ENCODE measurements at places on chromosomes 7 and 10.

- DNase-seq: no peak
These were observed 136.7 kb downstream of the NEURL1 start for GRCh38 chr10:103630156-103630555.

DNA sequence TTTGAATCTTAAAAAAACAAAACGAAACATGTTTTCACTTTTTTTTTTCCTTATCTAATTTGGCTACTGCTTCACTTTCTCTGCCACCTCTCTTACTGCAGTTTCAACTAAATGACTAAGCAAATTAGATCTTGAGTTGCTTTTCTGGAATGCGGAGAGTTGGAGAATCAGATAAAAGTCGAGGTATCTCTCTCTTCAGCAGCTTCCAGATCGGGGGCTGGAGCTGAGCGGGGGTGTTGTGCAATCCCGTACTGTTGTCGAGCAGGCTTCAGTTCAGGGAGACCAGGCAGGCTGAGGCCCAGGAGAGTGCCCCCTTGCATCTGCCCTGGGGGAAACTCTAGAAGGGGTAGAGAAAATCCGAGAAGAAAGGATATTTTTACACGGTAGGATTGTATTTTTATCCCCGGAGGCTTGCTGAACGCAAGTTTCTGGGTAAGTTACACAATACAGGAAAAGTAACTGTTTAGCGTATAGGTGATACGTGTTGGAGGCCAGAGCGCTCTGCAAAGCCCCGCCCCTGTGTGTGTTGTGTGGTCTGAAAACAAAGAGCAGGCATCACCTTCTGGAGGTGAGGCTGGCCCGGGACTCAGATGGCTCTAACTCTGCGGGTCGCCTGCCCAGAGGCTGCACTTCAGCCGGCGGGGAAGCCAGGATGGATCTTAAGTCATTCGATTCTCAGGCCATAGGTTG is 116.6 kb downstream of the KLF6 start:
- peak; percentile 43 for DNase-seq

- peak; percentile 61 for DNase-seq
These were observed 744 bp downstream of the TRIP6 start for GRCh38 chr7:100867776-100868485.

- DNase-seq: peak; percentile 71
These were observed 68.1 kb upstream of the FOXK1 start for GRCh38 chr7:4613846-4614548.

DNA sequence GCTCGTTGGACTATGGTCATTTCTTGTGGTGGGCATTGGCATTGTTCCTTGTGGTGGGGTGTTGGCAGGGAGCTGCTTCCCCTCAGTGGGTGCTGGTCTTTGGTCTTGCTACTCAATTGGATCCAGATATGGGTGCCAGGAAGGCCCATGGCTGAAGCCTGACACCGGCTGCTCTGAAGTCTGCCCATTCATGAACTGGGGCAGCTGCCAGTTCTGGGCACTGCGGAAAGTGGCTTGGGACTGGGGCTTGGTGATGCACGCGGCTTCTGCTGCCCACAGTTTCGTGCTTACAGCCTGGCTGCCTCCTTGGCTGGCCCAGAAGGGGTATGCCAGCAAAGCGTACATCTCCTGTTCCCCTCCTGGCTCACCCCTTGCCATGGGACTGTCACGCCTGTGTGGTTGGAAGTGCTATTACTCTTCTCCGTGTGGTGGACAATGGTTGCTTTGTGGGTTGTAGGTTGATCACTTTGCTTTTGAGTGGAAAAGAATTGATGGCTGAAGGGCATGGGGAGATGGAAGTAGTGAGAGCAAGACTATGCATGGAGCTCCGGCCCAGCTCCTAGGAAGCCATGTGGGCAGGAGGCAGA is 54.7 kb downstream of the ADAMTS14 start:
- no peak for DNase-seq

GRCh38 chr10:13991353-13991752 is 339.4 kb downstream of the FRMD4A start:
- DNase-seq: no peak

GRCh38 chr7:155629171-155629570 is 15.3 kb upstream of the RBM33 start:
- DNase-seq: no peak

DNA sequence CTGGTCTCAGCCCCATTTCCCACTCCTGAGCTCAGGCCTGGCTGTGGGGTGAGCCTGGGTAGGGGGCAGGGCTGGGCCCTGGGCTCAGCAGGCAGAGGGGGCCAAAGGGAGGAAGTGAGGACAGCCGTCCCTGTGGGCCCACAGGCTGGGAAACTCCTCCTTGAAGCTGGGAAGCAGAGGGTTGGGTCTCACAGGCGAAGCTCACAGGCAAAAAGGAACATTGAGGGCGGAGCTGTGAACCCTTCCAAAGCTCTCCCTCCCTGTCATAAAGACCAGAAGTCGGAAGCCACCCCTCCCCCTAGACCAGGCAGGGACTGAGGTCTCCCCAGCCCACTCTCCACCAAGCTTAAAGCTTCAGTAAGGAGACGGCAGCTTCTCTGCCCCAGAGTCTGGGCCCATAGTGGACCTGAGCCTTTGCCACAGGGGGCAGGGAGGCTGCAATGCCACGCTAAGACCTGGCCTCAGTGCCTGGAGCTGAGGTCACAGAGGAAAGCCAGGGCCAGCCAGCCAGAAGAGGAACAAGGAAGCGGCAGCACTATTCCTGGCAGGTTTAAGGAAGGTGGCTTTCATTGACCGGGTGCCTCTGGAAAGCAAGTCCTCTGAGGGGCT is 1.0 kb upstream of the KCP start:
- DNase-seq: peak; percentile 52

GRCh38 chr10:32367793-32368453 is 21.0 kb upstream of the EPC1 start:
- peak; percentile 64 for DNase-seq

DNA sequence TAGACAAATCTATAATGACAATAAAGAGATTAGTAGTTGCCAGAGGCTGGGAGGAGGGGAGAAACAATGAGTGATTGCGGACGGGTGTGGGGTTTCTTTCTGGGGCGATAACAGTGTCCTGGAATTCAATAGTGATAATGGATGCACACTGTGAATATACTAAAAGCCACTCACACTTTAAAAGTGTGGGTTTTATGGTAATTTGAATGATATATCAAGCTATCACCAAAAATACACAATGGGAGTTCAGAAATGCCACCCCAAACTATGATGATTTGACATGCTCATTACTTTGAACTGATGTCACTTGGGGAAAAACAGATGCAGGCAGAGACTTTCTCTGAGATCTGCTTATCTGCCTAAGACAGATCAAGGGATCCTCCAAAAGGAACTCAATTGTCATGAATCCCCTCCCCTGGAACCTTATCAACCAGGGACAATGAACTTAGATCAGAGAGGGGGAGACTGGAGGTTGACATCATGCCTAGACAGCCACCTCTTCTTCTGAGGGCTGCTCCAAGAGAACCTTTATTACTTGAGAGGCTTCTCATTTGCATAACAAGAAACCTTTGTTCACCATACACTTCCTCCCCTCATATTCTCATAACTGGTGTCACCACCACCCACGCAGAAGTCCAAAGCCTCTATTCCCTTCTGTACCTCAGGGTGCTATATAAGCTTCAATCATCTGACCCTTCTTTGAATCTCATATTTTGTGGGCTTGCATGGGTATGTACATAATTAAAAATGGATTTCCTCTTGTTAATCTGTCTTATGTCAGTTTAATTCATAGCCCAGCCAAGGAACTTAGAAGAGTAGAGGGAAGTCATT is 14.8 kb upstream of the ZC3HAV1 start:
- DNase-seq: no peak

DNA sequence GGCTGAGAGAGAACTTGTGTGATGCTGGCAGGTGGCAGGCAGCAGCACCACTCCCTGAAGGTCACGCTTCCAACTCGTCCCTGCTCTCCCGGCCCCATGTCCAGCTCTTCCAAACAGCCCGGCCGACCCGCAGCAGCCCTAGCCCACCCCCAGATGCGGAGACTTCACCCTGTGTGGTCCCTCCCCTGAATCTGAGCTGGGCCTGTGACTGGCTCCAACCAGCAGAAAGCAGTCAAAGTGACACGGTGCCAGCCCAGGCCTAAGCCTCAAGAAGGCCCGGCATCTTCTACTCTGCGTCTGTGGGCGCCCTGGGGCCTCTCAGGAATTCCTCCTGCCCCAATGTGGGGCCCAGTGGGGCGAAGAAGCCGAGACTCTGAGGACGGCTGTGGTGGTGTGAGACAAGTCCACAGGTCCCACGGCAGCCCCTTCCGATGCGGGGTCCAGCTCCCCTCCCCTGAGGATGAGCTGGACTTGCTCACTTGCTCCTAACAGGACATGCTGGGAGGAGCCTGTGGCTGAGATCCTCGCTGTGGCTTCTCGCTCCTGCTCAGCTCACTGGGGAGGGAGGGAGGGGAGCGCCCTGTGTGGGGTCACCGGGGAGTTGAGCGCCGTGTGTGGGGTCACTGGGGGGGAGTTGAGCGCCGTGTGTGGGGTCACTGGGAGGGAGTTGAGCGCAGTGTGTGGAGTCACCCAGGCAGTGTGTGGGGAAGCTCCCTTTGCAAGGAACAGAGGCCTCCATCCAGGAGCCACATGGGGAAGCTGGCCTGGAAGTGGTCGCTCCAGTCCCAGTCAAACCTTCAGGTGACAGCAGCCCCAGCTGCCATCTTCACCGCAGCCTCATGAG is 9.5 kb downstream of the STK32C start:
- DNase-seq: no peak

DNA sequence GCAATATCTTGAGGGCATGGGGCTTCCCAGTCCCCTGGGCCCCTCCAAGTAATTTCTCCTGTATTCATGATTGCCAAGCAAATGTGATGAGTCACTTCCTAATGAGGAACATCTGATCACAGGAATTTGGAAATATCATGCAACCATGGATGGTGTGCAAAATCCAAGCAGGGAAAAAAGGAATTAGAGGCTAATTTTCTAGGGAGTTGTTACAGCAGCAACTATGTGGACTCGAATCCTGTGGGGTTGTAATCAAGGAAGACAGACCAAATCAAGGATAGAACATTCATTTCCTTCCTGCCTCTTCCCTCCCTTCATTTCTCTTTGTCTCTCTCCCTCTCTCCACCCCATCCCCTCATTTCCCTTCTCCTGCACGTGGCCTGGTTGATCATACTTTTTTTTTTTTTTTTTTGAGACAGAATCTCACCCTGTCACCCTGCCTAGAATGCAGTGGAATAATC is 23.9 kb upstream of the AGFG2 start:
- peak; percentile 80 for DNase-seq

DNA sequence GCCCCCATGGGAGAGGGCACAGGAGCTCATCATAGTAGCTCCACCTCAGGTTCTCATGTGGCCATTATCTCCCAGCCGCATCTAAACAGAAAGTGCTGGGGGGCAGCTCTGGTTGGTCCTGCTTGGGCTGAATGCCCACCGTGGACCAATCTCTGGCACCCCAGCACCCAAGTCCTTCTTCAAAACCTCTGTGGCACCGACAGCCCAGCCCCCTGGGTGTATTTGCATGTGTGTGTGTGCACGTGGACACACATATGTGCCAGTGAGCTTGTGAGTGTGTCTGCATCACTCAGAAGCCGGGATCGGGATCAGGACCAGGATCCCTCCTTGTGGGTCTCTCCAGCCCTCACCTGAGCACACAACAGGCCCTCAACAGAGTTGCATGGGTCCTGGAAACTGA is 68.2 kb downstream of the ALOX5 start:
- DNase-seq: no peak

DNA sequence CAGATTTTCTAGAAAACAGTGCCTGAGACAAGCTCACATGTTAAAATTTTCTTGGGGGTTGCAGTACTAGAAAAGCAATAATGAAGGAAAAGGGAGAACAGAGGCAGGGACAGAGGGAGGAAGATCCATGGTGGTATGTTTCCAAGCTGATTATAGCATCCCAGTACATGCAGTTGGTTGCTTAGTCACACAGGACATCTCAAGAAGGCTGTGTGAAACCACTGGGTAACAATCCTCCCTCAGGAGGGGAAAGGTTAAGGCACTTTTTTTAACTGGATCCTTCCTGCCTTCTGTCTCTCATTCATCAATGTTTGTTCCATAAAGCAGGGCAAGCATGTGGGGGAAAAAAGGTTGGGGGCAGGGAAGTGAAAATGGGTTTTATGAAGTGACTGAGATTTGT is 6.1 kb upstream of the IMMP2L start:
- no peak for DNase-seq

GRCh38 chr10:11284291-11285085 is 266.8 kb downstream of the CELF2 start:
- DNase-seq: no peak

GRCh38 chr7:86747698-86748097 is 104.0 kb downstream of the GRM3 start:
- DNase-seq: no peak

DNA sequence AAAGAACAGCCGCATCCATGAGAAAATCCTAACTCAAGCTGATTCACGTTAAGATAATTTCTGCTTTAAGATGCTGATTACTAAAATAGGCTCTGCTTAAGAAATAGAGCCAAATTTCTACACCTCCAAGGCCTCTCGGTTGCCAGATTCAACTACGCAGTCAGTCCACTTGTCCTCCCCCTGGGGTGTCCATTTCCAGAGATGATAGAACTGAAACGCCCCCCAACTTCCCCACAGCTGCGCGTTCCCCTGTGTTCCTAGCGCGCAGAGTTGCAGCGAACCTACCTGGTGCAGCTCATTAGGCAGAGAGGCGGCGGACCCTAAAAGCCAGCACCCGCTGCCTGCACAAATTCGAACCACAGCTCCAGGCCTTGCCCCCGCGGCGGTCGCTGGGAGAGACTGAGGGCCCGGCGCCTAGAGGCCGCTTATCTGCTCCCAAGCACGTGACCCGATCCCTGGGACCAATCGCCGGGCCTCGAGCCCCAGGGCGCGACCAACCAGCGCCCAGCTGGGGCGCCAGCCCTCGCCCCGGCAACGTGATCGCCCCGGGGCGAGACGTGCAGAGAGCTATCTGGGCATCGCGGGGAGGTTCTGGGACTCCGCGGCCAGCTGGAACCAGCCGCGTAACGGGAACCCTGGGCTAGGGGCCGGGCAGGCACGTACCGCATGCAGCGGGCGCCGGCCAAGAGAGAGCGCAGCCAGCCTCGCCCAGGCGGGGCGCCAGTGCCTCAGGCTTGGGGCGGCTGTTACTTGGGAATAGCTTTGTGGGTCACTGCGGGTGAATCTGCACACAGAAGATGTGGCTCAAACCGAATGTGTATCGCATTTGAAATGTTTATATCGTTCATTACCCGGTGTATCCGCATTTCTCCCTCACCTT is at the start of gene PPP1R3C:
Gene PPP1R3C (minus strand): TSS at position 401 of the 880 bp plus-strand sequence. CDS start 102 bp downstream, at position 299.
- DNase-seq: peak; percentile 91

DNA sequence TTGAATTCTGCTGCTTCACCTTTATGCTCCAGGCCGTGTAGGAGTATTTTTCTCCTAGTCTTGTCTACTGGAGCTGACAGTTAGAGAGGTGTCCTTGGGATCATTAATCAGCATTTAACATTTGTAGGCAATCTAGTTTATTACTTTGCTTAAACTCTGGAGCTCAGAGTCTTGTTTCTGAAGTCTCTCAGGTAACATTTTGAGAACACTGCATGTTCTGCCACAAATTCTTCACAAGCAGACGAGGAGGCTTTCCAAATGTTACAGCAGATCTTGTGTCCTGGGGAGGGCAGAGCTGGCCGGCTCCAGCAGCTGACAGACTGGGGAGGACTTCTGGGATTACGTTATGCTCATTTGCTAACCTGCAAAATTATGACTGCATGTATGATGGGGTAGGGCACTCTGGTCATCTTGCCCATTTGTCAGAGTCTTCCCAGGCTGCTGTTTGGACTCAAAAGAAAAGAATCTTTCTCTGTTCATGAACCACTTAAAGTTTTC is 50.5 kb downstream of the GALNT17 start:
- DNase-seq: no peak

- no peak for DNase-seq
These were observed 2.7 kb downstream of the GPR85 start for GRCh38 chr7:113083816-113084495.

GRCh38 chr10:82266438-82266837 is 391.4 kb downstream of the NRG3 start:
- DNase-seq: no peak

GRCh38 chr7:153432063-153432462 is 620.1 kb upstream of the DPP6 start:
- DNase-seq: peak; percentile 36

All from muscle of back (tissue), 13 donors.